GM04503 (cell line): ENCODE measurements at places on chromosomes 6 and 20.

DNA sequence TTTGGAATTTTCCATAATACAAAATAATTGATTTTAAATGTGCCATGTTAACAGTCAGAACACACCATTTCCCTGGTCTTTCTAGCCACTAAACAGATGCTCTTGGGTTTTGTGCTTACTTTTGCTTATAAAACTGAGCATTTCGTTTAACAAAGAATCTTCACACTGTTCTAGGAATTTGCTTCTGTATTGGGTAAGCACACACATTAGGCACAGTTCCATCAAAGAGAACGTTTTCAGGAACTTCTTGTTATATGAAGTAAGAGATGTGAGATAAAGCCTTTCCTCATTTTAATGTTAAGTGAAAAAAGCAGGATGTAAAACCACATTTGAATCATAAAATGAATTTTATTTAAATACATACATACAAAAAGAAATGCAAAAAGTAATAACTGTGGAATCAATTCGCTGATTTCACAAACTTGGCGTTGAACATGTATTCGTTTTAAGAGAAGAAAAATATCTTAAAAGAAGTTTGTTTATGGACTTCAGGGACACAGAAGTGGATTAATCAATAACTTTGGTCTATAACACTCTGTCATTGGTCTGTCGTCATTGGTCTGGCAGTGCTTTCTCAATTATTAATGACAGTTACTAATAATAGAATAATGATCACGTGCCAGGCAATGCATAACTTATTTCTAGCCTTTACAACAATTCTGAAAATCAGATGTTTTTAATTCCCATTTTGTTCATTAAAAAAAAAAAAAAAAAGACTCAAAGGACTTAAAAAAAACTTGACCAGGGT is 199.9 kb upstream of the PRDM1 start:
- no peak for DNase-seq

GRCh38 chr20:3420211-3420707 is 12.8 kb upstream of the DNAAF9 start:
- peak; percentile 67 for DNase-seq

DNA sequence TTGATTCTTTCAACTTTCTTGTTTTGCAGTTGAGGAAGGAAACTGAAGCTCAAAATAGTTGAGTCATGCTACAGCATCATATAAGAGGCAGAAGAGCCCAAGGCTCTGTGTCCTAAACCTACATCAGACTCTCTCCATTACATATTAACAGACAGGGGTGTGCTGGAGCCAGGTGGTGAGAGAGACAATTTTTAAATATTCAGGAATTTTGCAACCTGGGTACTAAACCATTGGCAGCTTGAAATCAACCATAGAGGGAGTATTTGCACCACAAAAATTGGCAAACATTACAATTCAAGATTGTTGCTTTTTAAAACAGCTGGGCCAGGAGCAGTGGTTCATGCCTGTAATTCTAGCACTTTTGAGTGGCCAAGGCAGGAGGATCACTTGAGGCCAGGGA is 65.8 kb upstream of the SOX4 start:
- DNase-seq = no peak

- no peak for DNase-seq
These were observed 28.3 kb downstream of the TREM1 start for GRCh38 chr6:41258196-41258493.

GRCh38 chr6:37731888-37732287 is 34.2 kb upstream of the MDGA1 start:
- no peak for DNase-seq

DNA sequence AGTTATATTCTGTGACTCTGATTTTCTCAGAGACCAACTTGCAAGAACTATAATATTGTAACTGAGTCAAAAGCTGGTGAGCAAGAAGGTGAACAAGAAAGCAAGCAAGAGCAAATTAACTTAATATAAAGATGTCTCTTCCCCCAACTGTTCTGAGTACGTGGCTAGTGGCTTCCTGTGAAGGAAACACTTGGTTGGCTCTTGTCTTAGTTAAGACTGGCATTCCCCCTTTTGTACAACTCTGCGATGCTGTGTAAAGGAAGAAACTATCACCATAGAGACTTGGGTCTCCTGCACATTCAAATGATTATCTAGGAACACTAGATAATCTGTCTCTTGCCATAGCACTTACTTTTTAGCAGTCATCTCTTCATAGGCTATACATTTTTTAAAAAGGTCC is 47.3 kb upstream of the TNFAIP3 start:
- no peak for DNase-seq

- no peak for DNase-seq
These were observed at the start of gene COX4I2 for GRCh38 chr20:31637660-31638059. COX4I2 (plus strand) TSS chr20:31637912; CDS start chr20:31639018, 1,106 bp downstream.

DNA sequence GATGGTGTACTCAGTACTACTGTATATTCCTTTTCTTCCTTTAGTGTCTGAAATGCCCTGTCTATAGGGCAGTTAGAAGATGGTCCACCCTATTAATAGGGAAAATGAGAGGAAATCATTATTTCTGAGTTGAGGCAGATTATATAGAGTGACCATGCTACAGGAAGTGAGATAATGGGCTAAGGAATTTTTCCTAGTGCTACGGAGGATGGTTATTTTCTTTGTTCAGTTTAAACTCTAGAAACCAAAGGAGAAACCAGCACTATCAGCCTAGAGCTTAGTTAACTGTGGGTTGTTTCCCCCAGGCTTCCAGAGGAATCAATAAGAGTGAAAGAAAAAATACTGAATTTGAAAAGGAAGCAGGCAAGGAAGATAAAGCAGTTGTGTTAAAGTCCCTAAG is 474 bp downstream of the TSBP1 start:
- no peak for DNase-seq

GRCh38 chr20:3045042-3045815 is 623 bp upstream of the MRPS26 start:
- DNase-seq = peak; percentile 42

- DNase-seq = no peak
These were observed 67.7 kb downstream of the SYNJ2 start for GRCh38 chr6:158049055-158050028.

- DNase-seq = no peak
These were observed 11.5 kb downstream of the DHX35 start for GRCh38 chr20:38973645-38974044.

- no peak for DNase-seq
These were observed 54.9 kb downstream of the CDH22 start for GRCh38 chr20:46253391-46253790.

GRCh38 chr6:139748353-139749146 is 374.1 kb upstream of the CITED2 start:
- DNase-seq = no peak

DNA sequence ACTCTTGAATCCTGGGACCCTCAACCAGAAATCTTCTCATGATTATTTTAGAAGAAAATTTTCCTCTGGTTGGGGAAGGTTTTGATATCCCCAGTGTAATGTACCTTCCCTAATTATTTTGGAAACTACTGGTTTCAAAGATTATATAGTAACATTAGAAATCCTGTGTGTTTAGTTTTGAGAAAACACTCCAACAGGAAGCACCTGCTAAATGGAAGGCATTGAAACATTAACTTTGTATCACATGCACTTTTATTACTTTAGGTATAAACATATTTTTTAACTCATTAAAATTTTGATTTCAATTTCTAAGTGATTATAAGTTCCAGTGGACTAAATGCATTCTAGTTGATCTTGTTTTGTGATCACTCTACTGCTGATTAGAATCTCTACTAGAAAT is 109.3 kb downstream of the SESN1 start:
- DNase-seq = no peak

DNA sequence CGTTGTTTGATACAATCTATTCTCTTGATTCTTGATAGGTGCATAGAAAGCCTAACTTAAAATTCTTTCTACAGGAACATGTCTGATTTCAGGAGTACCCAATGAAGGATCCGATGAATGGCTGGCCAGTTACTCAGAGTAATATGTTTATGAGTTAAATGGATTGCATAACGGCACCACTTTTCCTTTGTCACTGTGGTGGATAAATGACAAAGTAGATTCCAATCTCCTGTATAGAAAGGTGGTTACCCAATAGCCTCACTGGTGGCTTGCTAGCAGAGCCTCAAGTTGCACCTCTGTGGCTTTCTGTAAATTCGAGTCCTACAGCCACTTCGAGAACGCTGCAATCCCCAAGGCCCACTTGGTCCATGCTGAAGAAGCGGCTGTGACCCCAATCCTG is 28.4 kb downstream of the LHFPL5 start:
- peak; percentile 1 for DNase-seq

- DNase-seq = no peak
These were observed 46.2 kb downstream of the PROKR2 start for GRCh38 chr20:5270603-5271002.

GRCh38 chr20:57648878-57649616 is 28.8 kb upstream of the ZBP1 start:
- DNase-seq = no peak

DNA sequence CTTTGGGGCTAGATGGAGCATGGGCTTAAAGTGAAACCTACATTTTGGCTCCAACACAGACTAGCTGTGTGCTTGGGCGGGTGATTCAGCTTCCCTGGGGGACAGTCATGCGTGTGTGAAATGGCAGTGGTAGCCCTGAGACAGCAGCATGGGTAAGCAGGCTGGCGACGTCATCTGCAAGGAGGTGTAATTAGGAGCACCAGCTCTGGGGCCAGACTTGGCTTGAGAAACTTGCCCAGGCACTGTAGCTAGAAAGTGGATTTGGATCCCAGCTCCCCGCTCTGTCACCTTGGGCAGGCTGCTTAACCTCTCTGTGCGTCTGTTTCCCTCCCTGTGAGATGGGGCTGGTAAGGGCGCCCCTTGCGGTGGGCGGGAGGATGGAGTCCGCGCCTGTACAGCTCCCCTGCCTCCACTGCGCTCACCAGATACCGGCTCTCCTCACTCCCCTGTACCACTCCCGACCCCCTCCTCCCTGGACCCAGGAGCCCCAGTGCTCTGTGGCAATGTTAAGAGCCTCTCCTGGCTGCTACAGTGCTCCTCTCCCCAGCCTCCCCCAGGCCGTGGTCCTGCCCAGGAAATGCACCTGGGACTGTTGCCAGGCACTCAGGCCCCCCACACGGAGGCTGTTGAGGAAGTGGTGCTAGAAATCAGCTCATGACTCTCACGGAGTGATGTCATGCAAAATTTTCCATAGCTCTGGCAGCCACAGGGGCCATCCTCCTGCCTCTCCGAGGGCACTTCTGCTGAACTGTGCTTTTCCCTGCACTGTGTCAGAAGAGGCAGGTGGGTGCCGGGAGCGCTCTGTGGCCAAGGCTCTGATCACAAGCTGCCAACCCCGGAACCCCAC is 44.6 kb downstream of the SYNJ2 start:
- DNase-seq = no peak

DNA sequence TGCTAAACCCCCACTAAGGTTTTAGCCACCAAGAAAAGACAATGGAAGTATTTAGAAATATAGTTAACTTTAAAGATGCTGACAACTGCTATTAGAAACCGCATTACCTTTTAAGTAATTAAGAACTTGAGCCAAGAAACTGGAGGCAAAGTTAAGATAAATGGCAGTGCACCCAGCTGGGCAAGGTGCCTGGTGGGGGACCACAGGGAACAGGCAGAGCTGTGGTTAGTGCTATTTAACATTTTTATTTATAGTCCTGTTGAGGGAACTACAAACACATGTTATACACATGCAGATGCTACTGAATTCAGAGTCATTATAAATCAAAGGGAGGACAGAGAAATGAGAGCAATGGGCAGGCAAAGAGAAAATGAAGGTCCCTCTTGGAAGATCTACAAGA is 447.9 kb downstream of the TFAP2B start:
- no peak for DNase-seq
